ENCODE measurements at places on chromosomes 16 and 17. TPM values are rescaled to one million over a fixed set of nuclear protein-coding genes. Genes with fewer than 3 reads are reported as not detected.

The CLDN9 gene
- total RNA-seq: 2.2 TPM

- no peaks in the 10 kb centered on the region for H3K4me1 ChIP-seq
- no peak overlapping the region for H3K27ac ChIP-seq
- DNase-seq: no peak
- H3K36me3 ChIP-seq: no peaks in the 10 kb centered on the region
Observed at GRCh38 chr16:68283801-68284598, 19.7 kb downstream of the SLC7A6 start.

DNA sequence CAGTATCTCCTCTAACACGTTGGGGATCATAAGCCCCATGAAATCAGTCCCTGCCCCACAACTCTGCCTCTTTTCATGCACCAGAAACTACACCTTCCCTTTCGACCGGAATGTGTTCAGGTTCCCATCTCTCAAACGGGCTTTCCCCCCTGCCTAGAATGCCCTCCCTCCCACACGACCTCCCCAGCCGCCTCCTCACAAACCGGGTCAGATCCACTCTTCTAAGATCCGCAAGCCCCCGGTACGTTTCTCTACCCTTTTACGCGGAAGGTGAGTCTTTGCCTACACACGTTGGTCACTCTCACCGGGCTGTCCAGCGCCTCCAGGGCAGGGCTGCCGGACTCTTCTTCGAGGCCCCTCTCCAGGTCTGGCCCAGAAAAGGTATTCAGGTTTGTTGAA lies 708 bp downstream of the DHX33 start:
- no peak overlapping the region for H3K27ac ChIP-seq
- H3K4me1 ChIP-seq: peaks cover 3% of the 10 kb centered on the region
- DNase-seq: no peak
- H3K36me3 ChIP-seq: peaks cover 4% of the 10 kb centered on the region
- peak overlapping the region; percentile 100 for H3K4me3 ChIP-seq

GRCh38 chr17:82062984-82063368 lies 2.6 kb downstream of the DUS1L start:
- no peak overlapping the region for H3K27ac ChIP-seq
- no peaks in the 10 kb centered on the region for H3K27me3 ChIP-seq
- peaks cover 22% of the 10 kb centered on the region for H3K36me3 ChIP-seq
- H3K4me1 ChIP-seq: peaks cover 16% of the 10 kb centered on the region

The SLC13A2 gene
- total RNA-seq: not detected

DNA sequence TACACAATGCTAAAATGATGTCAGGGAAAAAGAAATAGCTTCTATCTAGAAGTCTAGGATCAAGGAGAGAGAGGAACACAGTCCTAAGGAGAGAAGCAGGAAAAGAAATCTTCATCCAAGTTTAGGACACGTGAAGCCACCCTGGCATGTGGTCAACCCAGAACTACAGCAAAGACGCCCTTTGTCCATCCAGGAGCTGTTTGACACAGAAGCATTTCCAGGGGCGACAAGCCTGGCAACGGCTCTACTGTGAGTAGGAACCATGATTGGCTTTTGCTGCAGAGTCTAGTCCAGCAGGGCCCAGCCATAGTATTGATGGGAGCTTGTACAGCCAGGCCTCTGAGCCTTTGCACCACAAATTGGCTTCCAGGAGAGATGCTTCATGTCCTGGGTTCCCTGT lies 185.4 kb upstream of the RPL38 start:
- H3K4me3 ChIP-seq: no peak overlapping the region
- DNase-seq: no peak
- H3K27me3 ChIP-seq: no peaks in the 10 kb centered on the region

- no peaks in the 10 kb centered on the region for H3K36me3 ChIP-seq
- no peak overlapping the region for H3K27ac ChIP-seq
- H3K27me3 ChIP-seq: no peaks in the 10 kb centered on the region
- H3K4me3 ChIP-seq: no peak overlapping the region
- H3K4me1 ChIP-seq: peaks cover 8% of the 10 kb centered on the region
Observed at GRCh38 chr16:29784901-29785500, 5.5 kb upstream of the KIF22 start.

The SPNS2 gene
- 13.0 TPM for total RNA-seq

- H3K36me3 ChIP-seq: peaks cover 48% of the 10 kb centered on the region
- no peaks in the 10 kb centered on the region for H3K27me3 ChIP-seq
- no peak overlapping the region for H3K4me3 ChIP-seq
- no peak overlapping the region for H3K27ac ChIP-seq
- DNase-seq: no peak
Observed at GRCh38 chr17:39747745-39748144, 10.0 kb downstream of the GRB7 start.

GRCh38 chr17:68800751-68801150 lies 154.4 kb downstream of the ABCA8 start:
- H3K4me1 ChIP-seq: no peaks in the 10 kb centered on the region
- H3K36me3 ChIP-seq: no peaks in the 10 kb centered on the region
- DNase-seq: no peak
- no peak overlapping the region for H3K27ac ChIP-seq
- no peaks in the 10 kb centered on the region for H3K27me3 ChIP-seq
